ENCODE measurements at places on chromosomes 7 and 10.

DNA sequence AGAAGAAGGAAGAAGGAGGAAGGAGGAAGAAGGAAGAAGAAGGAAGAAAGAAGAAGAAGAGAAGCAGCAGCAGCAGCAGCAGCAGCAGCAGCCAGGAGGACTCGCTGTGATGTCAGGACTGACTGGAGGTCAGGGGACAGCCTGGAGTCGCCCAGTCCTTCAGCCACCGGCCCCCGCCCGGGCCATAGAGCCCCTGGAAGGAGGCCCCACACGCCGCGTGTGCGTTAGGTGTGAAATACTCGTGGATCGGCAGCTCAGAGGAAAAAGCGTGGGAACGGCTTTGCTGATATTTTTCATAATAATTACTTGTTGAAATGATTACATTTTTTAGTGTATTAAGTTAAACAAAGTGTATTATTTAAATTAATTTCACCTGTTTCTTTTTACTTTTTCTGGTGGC is 48.4 kb downstream of the UNCX start:
- no peak for DNase-seq

GRCh38 chr7:17560516-17560915 is 262.1 kb downstream of the AHR start:
- peak; percentile 95 for DNase-seq

GRCh38 chr10:92242910-92243671 is 47.8 kb downstream of the CPEB3 start:
- DNase-seq = peak; percentile 68

DNA sequence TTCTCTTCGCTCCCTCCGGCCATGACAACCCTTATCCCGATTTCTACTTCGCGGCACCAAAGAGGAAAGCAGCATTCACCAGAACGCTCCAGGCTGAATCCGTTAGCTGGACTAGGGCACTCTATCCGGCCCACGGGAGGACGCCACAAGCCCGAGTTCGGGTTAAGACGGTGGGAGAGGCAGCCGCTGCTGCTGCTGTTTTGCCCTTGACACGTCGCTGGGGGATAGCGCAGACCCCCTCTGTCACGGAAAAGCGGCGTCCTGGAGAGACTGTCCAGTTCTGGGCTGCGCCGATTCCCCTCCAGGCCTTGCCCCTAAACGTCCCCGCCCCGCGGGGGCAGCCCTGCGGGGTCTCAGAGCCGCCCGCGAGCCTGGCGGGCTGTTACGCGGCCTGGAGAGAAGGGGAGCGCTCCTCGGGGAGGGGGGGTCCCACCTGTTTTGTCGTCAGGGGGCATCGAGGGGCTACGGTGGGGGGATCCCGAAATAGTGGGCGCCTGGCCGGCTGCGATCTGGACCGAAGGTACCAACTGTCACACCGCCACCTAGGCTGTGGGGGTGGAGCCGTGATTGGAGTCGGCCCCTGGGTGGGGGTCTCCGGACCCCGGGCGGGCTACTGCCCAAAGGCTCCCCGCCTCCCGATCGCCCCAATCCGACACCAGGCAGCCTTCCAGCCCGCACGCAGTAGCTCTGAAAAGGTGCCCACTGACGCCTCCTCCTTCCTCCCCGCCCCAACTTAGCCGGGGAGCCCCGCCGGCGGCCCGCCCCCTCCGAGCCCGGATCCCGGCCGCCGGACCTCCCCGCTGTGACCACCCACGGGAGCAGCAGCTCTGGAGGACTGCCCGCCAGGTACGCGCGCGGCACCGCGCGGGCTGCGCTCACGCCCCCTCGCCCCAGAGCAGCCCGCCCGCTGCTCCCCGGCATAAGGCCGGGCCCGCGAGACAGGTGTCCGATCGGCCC is 772 bp downstream of the SGMS1 start:
- DNase-seq = peak; percentile 43

GRCh38 chr7:48041653-48041970 is 6.3 kb downstream of the C7orf57 start:
- DNase-seq = peak; percentile 67

- peak; percentile 25 for DNase-seq
These were observed 93.5 kb upstream of the LRRC4 start for GRCh38 chr7:128124786-128125185.
